ENCODE measurements at places on chromosomes 1 and 21.

DNA sequence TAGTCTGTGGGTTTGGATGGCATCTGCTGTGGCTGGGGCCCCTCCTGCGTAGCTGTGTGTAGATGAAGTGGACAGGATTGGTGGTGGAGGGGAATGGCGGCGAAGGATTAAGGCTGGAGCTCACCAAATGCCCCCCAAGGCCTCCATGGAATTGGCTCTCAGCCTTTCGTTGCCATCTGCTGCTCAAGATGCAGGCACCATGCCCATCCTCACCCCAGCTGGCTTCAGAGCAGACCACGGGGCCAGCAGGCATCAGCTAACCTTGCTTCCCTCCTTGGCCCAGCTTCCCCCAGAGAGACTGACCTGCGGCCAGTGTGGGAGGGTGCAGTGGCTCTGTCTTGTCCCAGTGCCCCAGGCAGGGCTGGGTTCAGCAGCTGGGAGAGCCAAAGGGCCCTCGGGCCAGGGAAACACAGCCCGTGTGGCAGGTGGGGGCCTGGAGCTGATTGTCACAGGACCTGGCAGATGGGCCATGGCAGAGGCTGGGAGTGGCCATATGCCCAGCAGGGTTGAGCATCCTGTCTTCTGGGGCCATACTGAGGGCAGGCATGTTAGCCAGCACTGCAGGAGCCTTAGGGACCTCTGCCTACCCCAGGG, 66.8 kb upstream of the ACTL8 start:
- no peak for DNase-seq

DNA sequence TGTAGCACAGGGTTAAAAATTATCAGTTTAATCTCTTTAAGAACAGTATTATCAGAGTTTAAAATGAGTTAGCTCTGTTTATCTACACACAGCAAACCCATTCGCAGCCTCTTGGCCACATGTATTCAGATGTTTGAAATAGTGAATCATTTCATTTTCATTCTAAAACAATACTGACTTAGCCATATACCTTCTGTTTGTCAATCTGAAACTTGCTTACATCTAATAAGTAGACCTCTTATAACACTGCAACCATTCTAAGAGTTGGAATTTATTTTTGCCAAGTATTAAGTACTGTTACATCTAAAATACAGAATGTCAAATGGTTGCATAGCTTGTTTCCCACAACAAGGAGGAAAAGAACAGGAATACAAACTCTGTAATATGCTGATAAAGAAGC, 25.4 kb downstream of the ANGEL2 start:
- DNase-seq = no peak

DNA sequence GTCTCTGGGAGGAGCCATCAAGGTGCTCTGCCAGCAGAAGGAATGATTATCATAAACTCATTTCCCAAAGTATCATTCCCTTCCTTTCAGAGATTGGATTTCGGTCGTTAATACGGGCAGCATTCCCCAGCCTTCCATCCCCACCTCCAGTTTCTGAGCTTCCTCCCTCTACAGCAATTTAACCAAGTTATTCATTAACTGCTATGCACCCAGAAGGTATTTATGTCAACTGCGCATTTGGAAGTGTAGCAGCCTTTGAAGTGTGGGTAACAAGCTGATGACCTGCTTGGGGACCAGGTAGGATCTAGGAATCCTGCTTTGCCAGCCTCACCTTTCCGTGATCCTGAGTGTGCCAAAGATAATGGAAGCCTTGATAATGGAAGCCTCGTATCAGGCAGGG, 172.4 kb upstream of the IGSF21 start:
- DNase-seq = no peak

DNA sequence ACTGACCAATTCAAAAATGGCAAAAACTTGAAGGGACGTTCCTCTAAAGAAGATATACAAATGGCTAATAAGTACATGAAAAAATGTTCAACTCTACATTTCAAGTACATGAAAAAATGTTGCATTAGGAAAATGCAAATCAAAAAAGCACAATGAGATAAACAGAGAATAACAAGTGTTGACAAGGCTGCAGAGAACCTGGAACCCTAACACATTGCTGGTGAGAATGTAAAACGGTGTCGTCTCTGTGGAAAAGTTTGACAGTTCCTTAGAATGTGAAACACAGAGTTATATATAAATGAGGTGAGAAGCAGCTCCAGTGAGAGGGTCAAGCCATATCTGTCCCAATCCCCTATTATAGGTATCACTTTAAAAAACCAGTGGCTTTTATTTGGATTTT, 44.6 kb upstream of the RBM34 start:
- DNase-seq = no peak

- peak; percentile 98 for DNase-seq
These were observed at the start of gene NEGR1 for GRCh38 chr1:72282271-72283021. Gene NEGR1 (minus strand): TSS chr1:72282539.
